ENCODE measurements at places on chromosomes 1 and 21.

DNA sequence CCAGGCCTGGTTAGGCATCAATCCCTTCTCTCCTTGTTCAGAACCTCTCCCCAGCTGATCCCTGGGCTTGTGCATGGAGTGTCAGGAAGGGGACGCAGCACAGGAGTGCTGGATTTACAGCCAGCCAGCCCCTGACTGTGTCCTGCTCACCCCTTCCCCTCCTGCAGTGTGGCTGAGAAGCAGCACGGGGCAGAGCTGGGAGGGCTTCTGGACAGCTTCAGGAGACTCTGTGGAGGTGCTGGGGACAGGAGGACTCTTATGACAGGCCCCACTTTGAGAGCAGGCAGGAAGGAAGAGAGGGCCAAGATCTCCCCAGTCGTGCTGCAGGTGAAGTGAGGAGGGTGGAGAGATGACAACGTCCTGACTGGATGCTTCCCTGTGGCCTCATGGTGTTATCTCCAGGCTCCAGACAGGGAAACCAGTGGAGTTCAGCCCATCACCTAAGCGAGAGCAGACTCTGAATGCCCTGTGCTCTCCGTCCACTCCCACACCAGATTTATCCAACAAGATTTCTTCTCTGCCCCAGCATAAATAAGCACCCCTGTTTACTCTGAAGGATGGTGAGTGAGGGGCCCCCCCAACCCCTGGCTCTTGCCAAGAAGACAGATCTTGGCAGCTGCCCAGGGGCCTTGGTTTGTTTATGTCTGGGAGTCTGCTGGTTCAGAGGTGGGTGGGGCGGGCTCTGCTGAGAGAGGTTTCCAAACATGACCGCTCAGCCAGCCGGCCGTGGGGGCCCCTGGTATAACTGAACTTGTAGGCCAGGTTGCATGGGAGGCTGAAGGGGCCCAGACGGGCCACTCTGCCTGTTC, 21.3 kb downstream of the TMCC2 start:
- no peak for DNase-seq

GRCh38 chr21:36199021-36199420, 42.4 kb downstream of the DOP1B start:
- no peak for DNase-seq

- DNase-seq, result peak; percentile 9
Measured at GRCh38 chr1:218330043-218330623, 15.0 kb upstream of the TGFB2 start.

DNA sequence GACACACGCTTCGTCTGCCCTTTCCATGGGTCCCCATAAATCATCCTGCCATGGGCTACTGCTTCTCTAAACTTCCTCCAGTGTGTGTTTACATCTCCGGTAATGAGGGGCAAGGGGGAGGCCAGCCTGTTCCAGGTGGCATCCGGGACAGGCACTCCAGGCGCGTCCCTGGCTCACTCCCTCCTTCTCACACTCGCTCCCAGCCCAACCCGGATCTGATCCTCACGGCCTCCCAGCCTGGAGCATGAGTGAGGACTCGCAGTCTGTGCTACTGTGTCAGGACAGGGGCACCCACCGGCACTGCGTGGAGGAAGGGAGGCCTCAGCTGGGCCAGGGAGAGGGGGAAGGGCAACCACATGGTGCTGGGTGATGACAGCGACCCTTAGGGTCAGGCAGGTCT, 225.4 kb downstream of the TRABD2B start:
- no peak for DNase-seq

DNA sequence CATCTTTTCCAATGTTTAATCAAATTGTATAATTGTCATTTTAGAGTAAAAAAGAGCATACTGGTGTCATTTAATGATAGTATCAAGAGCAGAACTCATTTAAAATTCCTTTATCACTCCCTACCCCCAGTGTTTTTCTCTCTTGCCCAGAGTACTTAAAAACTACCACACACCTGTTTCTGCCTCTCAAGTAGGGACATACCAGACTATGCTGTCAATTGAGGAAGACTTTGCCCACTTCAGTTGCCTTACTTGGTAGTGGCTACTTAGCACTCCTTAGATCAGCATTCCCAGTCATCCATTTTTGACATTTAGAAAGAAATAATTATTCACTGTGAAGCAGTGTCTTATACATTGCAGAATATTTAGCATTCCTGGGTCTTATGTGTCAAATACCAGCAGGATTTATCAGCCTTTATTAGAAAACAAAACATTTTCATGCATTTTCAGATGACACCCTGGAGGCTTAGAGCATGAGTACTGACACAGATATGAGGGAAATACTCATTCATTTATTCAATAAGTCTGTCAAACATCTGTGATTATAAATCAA, 127.5 kb upstream of the RGS1 start:
- no peak for DNase-seq
